ENCODE measurements at places on chromosomes 2 and 18.

- no peak for DNase-seq
Observed at GRCh38 chr2:101398116-101398821, 11.0 kb upstream of the CREG2 start.

DNA sequence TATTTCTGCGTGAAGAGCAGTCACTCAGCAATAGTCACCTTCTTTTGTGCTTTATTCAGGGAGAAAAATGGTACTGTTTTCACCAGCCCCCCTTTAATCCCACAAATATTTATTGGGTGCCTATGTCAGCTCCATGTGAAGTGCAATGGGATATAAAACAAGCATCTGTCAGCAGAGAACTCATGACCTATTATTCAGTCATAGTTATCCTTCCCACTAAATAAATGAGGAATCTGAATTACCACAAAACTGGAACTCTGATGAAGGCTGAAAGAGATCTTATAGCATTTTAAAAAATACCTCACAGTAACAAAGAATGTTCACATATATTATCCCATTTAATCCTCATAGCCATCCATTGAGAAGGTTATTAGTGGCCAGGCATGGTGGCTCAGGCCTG is 45.8 kb downstream of the DHX57 start:
- DNase-seq = no peak

- DNase-seq = no peak
Observed at GRCh38 chr2:45685260-45685659, 33.8 kb downstream of the PRKCE start.

DNA sequence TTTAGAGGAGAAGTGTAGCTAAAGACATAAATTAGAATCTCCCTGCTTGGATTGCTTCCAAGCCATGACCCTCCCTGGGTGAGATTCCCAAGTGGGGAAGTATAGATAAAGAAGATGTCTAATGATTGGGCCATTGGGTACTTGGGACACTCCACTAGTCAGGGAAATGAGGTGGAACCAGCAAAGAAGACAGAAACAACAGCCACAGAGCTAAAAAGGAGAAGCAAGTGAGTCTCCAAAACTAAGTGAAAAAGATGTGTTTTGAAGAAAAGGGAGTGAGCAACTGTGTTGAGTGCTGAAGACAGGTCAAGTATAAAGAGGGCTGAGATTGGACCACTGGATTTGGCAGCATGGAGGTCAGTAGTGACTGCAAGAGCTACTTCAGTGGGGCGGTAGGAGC is 276.7 kb upstream of the STON1 start:
- no peak for DNase-seq

- no peak for DNase-seq
Observed at GRCh38 chr2:204282525-204282924, 262.8 kb upstream of the PARD3B start.

DNA sequence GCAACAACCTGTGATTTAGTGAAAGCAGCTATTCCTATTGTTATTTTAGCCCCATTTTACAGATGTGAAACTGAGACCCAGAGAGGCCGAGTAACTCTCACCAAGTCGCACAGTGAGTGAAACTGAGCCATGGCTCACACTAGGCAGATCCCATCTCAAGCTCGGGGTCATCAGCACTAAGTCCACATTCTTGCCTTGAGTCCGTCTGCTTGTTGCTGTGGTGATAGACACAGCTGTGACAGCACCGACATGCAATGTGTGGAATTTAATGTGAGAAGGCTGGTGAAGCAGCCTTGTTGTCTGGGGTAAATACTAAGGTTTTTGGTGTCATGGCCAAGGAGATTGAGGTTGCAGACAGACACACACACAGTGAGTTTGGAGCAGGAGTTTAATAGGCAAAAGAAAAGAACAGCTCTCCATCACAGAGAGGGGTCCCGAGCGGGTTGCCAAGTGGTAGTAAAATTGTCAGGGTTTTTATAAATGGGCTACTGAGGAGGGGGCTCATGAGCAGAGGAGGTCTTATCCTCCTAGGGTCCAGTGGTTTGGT is 40.2 kb upstream of the GMCL1 start:
- DNase-seq = no peak

- DNase-seq = no peak
Observed at GRCh38 chr2:75309596-75310463, 110.5 kb upstream of the TACR1 start.

DNA sequence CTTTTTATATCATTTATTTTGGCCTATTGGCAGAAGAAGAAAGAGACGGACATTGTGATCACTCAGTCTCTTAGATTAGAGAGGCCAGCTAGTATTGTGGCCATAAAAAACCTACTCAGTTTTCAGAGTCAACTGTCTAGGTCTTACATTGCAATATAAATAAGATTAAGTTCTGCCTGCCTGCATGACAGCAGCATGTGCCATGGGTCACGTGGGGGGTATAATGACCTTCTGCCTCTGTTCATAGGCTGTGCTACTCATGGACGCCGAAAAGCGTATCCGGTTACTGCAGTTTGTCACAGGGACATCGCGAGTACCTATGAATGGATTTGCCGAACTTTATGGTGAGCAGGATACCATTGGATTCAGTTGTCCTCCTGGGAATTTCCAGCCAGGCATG is 238.5 kb downstream of the ALPK2 start:
- DNase-seq = no peak

DNA sequence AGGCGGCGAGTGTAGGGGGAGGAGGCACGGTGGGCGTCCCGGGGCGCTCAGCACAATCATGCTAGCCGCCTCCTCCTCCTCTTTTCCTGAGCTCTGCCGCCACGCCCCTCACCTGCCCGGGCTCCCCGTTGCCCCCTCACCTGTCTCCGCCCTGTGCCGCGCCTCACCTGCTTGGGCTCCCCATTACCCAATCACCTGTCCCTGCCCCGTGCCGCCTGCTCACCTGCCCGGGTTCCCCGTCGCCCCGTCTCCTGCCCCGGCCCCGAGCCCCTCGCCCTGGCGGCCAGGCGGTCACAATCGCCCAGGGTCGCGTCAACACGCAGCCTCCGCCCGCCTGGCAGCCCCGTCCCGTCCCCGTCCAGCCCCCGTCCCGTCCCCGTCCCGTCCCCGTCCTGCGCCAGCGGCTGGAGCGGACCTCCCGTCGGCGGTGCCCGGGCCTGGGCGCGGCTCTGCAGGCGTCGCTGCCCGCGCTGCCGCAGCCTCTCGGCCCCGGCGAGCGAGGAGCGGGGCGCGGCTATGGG is at the start of gene DCDC2C:
Gene DCDC2C, plus strand, starts transcription at position 340 of the 521 bp plus-strand sequence. Its CDS starts 177 bp downstream, at position 517.
- DNase-seq = no peak

- DNase-seq = no peak
Observed at GRCh38 chr2:117700471-117700870, 114.0 kb upstream of the DDX18 start.

GRCh38 chr2:88483200-88483599 is 30.7 kb upstream of the FOXI3 start:
- DNase-seq = no peak

DNA sequence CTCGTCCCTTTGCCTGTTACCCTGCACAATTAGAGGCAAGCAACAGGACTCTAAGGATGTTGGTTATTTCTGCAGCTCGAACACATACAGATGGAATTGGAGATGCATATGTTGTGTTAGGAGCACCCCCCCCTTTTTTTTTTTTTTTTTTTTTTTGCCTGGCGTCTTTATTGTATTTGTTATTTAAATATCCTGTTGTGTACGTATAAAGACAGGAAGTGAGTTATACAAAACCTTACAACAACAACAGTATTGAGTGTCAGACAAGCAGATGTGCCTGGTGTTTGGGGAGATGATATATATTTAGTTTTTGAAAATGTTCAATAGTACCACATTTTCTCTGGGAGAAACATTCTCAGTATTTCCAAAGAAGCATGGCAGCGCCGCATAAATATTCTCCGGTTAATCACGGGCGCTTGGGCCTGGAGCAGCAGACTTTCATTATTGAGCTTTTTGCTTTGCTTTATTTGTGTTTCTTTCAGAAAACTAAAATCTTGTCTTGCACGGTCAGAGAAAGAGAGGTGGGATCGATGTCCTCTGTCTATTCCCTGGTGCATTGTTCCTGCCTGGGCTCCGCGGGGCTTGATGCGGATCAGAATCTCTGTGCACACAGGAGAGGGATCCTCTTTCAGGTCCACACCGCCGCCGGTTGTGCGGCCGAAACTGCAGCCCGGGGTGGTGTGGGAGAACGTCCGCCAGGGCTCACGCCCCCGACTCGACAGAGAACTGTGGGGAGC is 23.2 kb upstream of the ZNF516 start:
- peak; percentile 15 for DNase-seq

DNA sequence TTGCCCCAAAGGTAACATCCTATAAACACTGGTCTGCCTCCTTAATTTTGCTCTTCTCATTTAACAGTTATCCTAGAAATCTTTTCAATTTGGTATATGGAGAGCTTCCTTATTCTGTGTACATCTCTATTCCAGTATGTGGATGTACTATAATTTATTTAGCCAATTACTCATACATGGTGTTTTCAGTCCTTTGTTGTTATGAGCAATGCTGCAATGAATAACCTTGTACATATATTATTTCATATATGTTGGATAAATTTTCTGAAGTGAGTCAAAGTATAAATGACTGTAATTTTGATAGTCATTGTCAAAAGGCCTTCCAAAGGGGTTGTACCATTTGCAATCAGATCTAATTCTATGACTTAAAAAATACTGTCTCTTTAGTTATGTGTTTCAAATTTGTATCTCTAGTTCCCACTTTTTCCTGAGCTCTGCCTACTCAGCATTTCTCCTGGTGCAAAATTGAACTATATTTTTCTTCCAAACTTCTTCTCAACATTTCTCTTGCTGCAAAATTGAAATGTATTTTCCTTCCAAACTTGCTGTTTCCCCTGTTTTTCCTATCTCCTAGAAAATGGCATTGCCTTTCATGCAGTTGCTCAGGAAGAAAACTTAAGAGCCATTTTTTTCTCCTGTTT is 153.3 kb upstream of the OTX1 start:
- no peak for DNase-seq

- no peak for DNase-seq
Observed at GRCh38 chr2:120982598-120982997, 246.9 kb downstream of the GLI2 start.

DNA sequence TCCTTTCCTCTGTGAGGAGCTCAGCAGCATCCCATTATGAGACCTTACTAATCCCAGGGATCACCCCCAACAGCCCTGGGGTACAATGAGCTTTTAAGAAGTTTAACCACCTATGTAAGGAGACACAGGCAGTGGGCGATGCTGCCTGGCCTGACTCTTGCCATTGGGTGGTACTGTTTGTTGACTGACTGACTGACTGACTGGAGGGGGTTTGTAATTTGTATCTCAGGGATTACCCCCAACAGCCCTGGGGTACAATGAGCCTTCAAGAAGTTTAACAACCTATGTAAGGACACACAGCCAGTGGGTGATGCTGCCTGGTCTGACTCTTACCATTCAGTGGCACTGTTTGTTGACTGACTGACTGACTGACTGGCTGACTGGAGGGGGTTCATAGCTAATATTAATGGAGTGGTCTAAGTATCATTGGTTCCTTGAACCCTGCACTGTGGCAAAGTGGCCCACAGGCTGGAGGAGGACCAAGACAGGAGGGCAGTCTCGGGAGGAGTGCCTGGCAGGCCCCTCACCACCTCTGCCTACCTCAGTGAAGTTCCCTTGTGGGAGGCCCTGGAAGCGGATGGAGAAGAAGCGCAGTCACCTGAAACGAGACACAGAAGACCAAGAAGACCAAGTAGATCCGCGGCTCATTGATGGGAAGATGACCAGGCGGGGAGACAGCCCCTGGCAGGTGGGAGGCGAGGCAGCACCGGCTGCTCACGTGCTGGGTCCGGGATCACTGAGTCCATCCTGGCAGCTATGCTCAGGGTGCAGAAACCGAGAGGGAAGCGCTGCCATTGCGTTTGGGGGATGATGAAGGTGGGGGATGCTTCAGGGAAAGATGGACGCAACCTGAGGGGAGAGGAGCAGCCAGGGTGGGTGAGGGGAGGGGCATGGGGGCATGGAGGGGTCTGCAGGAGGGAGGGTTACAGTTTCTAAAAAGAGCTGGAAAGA is 7.6 kb downstream of the PROC start:
- no peak for DNase-seq

GRCh38 chr2:157792335-157793052 is 83.6 kb downstream of the ACVR1 start:
- DNase-seq = no peak

- DNase-seq = no peak
Observed at GRCh38 chr18:4384932-4385331, 70.2 kb downstream of the DLGAP1 start.

DNA sequence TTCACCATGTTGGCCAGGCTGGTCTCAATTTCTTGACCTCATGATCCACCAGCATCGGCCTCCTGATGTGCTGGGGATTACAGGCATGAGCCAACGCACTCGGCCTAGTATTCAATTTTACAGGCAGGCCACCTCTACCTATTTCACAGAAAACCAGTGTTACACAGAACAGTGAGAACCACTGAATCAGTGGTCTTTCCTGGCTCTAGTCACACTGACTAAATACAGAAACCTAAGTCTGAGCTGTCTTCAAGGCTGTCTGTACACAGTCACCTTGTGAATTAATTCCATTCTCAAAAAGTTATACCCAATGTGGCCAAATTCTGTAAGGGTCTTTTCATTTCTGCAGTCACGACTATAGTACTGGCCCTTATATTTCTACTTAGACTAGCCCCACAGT is 3.5 kb downstream of the RNF149 start:
- DNase-seq = peak; percentile 20

GRCh38 chr2:199455210-199455544 is 2.6 kb downstream of the SATB2 start:
- no peak for DNase-seq

GRCh38 chr18:13513021-13513420 is 213.3 kb downstream of the FAM210A start:
- peak; percentile 34 for DNase-seq

DNA sequence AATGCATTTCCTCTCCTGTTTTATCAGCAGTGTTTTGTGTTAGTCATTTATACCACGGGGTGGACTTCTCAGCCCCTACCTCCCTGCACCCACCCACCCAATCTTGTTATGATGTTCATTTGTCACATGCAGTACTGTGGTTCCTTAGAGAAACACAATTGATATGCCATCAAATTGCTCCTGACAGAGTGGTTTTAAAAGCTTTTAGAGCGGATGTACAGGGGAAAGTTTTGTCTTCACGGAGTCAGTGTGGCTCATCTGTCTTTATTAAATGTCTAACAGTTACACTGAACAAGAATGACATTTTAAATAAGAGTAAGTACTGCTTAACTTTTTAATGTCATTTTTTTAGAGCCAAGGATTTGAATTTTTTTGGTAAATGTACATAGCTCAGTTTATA is 156.9 kb downstream of the LRRTM1 start:
- no peak for DNase-seq

GRCh38 chr2:127763776-127764175 is 47.2 kb downstream of the WDR33 start:
- no peak for DNase-seq

- no peak for DNase-seq
Observed at GRCh38 chr2:177429688-177430325, 37.2 kb downstream of the AGPS start.

- DNase-seq = no peak
Observed at GRCh38 chr2:19525313-19525712, 166.9 kb upstream of the OSR1 start.

- DNase-seq = no peak
Observed at GRCh38 chr2:168524005-168524404, 67.9 kb downstream of the CERS6 start.

DNA sequence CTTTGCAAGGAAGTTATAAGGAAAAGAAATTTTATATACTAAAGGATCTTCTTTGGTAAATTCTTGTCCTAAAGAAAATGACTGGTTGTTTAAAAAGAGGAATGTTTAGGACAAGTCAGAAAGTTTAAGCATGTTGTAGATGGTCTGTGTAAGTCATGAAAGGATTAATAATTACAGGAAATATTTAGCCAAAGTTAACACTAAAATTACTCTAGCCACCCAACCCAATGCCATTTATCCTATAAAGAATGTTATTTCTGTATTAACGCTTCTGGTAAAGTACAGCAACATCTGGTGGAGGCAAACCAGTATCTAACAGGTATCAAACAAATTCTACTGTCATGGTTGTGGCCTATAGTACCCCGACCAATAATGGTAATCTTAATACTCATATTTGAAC is 546.9 kb upstream of the PKDCC start:
- no peak for DNase-seq
